AG04450 (cell line): ENCODE measurements at places on chromosomes 16 and 17.

- DNase-seq, result no peak
Observed at GRCh38 chr16:12417030-12417814, 386.5 kb downstream of the CPPED1 start.

GRCh38 chr16:2035431-2036199 lies 8.9 kb downstream of the NHERF2 start:
- DNase-seq, result peak; percentile 43

- DNase-seq, result no peak
Observed at GRCh38 chr17:64005734-64006167, 7.6 kb downstream of the PRR29 start.

DNA sequence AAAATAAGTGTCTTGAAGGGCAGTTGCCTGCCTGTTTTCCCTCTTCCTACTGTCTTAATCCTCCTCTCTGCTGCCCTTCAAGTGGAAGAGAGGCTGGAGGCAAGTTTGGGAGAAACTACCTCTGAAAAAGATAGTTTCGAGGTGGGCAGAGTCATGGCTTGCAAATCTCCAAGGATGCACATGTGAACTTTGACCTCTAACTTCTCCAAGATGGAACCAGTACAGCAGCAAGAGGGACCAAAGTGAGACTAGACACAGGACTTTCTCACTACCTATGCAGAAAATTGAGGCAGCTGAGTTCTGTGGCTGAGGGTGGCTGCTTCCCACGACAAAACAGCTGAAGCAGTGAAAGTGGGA lies 887 bp upstream of the KCNH4 start:
- DNase-seq, result no peak

GRCh38 chr17:76267051-76267576 lies 2.0 kb downstream of the UBALD2 start:
- DNase-seq, result no peak

- DNase-seq, result no peak
Observed at GRCh38 chr17:80362428-80363119, 52.4 kb upstream of the ENDOV start.

DNA sequence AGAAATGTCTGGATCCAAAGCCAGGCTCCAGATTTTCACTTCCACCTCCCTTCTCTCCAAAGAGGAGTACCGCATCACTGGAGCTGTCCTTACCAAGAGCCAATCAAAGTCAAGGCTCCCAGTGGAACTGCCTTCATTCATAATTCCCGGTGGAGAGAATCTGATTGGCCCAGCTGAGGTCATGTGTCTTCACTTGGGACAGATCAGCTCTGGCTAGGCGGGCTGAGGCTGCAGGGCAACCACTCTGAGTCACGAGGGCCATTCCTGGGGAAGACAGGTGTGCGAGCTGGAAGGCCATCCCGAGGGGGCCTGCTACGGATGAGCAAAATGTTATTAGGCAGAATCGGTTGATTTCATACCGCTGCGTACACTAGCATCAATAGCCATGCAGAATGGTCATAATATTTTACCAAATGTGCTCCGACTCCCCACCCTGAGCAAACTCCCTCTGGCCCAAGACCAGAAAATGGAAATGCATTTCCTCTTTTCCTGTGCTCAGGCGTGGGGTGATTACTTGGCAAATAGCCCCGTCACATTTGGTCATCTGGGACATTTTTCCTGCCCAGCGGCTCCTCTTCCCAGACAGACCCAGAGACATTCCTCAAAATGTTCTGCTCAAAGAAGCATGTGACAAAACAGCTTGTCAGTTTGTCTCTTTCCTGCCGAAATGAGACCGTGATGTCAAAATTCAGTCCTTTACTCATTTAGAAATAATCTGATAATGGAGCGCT lies 111.1 kb downstream of the AIPL1 start:
- DNase-seq, result no peak

DNA sequence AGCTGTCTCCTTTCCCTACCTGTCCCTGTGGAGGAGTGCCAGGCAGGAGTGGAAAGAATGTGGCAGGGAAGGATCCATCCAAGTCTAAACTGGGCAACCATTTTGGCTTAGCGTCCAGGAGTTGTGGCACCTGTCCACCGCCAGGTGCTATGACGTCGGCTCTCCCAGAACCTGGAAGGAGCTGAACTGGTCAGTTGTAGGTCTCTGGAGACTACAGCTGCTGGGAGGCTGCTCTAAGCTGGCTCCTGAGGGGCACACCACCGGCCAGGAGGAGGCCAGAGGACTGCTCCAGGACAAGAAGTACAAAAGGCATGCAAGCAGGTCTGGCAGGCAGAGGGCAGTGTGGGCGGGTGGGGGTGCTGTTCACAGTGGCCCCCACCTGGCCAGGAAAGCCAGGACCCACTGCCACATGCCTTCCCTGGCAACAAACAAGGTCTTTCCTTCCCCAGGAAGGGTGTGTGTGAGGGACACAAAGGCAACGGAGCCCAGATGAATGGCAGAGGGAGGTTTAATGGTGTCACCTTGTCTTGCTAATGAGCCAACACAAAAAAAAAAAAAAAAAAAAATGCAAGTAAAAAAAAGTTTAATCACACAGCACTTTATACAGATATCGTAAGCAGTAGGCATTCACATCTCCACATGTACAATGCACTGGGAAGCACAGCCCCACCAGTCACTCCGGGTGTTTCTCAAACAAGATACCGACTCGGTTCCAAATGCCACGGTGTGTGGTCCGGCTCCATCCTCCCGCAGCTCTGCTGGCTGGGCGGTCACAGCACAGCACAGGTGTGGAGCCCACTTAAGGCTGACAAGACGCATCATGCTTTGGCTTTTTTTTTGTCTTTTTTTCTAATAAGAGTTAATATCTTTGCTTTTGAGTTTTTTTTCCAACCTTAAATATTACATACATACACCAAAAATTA lies 4.8 kb downstream of the SPHK1 start:
- DNase-seq, result no peak

DNA sequence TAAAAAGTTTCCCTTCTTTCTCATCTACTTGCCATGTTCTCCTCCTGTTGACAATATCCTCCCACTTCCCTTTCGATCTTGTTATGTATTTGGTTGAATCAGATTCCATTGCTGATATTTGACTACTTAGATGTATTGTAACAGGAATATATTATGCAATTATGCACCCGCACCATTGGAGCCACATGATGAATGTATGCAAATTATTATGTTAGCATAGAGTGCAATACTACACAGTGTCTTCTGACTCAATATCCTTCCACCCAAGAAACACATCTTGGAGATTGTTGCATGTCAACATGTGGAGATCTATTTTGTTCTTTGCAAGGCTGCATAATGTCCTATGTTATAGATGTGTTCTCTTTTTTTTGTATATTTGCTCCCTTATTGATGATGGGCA lies 219.2 kb upstream of the RBFOX1 start:
- DNase-seq, result no peak

DNA sequence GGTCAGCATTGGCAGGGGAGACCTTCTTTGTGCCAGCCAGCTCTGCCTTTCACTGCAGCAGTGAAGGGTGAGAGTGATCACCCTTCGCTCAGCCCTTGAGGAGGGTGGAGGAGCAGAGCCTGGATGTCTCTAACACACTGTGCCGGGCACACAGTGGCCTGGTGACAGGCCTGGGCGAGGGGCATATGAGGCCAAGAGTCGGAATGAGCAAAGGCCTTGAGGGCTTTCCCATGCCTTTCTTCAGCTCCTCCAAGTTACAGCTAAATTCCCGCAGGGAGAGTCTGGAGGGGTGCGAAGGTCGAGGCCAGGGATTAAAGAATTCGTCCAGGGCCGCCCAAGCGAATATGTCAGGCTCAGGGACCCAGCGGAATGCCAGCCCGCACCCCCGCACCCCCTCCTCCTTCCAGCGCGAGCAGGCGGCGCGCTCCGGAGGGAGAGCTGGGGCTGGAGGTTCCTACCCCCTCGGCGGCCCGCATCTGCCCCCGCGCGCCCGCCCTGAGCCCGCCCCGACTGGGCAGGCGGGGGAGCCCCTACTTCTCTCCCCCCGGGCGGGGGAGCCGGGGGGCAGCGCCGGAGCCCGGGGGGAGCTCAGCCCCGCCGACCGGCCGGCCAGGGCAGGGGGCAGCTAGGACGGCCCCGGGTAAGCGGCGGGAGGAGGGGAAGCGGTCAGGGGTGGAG lies at the start of gene RASL10B:
Gene RASL10B (plus strand): TSS at position 401 of the 678 bp plus-strand sequence. CDS start 3,546 bp downstream, outside the sequence.
- DNase-seq, result no peak

DNA sequence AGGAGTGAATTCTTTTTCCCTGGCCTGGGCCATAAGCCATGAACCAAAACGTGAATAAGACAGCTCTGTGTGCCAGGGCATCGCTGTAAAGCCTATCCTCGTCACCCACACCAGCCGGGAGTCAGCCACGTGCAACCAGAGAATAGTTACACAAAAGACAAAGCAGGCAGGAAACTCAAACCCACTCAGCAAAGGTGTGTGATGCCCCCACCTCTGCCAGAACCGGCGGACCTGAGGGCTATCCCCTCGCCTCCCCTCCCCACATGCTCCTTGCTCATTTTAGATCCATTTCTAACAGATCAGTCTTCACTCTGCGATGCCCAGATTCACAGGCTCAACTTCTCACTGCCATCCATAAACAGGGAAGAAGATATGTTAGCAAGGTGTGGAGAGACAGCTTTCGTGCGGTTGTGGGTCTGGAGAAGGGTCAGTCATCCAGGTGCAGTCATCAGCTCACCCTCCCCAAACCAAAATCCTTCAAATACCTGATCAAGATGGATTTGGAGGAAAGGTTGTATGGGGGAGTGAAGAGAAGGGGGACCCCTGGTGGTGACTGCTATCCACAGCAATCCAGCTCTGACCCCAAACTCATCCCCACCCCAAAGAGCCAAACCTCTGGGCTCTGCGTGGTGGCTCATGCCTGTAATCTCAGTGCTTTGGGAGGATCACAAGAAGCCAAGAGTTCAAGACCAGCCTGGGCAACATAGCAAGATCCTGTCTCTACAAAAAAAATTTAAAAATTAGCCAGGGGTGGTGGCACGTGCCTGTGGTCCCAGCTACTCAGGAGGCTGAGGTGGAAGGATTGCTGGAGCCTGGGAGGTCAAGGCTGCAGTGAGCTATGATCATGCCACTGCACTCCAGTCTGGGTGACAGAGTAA lies 219.2 kb downstream of the C16orf78 start:
- no peak for DNase-seq

DNA sequence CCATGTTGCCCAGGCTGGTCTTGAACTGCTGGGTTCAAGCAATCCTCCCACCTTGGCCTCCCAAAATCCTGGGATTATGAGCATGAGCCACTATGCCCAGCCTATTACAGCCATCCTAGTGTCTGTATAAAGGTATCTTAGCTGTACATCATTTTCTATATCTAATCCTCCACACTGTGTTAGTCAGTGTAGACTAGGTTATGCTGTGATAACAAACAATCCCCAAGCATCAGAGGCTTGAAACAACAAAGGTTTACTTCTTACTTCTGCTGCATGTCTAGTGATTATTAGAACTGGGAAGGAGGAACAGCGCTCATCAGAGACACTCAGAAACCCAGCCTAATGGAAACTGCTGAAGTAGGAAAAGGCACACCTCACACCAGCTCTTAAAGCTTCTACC lies 68.1 kb downstream of the ERCC4 start:
- no peak for DNase-seq

DNA sequence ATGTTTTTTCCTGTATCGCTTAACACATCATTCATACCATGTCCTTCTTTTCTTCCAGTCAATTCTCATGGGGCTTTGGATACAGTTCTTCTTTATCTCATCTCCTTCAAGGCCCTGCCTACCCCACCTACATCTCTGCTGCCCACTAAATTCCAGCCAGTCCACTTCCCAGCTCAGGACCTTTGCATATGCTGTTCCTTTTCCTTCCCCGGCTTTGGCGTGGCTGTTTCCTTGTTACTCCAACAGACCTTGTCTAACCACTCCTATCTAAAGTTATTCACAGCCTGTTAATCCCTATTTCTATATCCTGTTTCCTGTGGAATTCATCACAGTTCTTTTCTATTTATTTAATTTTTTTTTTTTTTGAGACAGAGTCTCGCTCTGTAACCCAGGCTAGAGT lies 6.6 kb upstream of the STAT3 start:
- no peak for DNase-seq

DNA sequence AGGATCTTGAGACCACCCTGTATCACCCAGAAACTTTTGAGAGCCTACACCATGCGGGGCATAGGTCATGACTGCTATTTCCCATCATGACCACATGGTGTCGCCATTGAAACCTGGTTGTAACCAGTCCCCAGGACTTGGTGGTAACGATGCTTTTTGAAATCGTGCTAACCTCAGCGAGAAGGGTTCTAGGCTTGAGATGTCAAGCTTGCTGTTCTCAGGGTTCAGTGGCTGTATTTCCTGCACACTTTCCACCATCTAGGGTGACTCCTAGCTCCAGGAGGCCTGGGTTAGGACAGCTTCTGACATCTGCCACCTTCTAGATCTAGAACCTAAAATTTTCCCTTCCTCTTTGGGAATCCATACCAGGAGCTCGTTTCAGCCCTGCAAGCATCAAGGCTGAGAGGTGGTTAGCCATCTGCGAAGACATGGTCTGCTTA lies 13.0 kb upstream of the SPNS3 start:
- peak; percentile 36 for DNase-seq

DNA sequence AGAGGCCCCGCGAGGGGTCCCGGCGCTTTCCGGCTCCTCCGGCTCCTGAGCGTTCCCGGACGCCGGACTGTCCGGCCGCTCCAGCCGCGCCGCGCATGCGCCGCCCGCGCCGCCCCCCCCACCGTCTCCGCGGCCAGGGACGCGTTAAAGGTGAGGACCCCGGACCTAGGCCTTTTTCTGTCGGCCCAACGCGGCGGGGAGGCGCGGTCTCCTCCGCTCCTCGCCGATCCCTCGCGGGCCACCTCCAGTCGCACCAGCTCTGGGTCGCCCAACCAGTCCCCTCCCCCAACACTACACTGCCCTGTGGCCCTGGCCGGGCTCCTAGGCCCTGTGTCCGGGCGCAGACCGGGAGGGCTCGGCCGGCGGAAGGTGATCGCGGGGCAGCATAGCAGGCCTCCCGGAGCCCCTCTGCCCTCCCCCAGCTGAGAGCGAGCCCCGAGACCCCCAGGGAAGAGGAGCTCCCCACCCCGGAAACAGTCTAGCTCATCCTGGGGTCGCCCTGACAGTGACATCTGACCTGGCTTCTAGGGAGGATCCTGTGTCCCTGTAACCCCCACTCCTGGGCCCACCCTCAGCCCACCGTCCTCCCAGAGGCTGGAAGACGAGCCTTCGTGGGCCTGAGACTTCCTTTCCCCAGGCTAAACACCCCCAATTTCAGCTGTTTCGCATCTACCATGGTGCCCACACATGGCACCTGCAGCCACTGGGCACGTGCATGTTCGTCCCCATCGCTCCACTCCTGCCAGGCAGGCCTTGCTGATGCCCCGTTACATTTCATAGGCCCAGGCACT lies 14.7 kb upstream of the BCAR1 start:
- no peak for DNase-seq

GRCh38 chr16:27482397-27483087 lies 67.2 kb downstream of the GTF3C1 start:
- no peak for DNase-seq

- DNase-seq, result peak; percentile 78
Observed at GRCh38 chr17:42248351-42249179, 27.6 kb downstream of the STAT5B start.

DNA sequence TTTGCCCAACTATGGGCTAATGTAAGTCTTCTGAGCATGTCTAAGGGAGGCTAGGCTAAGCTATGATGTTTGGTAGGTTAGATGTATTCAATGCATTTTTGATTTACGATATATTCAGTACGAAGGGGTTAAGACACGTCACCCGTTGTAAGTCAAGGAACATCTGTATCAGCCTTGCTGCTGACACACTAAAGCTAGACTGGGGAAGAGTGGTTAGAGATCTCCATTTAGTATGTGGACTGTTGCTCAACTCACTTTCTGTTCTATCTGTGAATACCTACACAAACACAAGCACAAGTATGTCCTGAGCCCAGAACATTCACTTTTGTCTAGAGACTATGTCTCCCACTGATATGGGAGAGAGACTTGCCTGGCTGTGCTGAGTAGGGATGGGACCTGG lies 71.5 kb downstream of the VMP1 start:
- no peak for DNase-seq

GRCh38 chr16:9903-10665 lies 43.3 kb downstream of the POLR3K start:
- no peak for DNase-seq
